ENCODE measurements at places on chromosomes 2 and 18. TPM values are rescaled to one million over a fixed set of nuclear protein-coding genes. Genes with fewer than 3 reads are reported as not detected.

DNA sequence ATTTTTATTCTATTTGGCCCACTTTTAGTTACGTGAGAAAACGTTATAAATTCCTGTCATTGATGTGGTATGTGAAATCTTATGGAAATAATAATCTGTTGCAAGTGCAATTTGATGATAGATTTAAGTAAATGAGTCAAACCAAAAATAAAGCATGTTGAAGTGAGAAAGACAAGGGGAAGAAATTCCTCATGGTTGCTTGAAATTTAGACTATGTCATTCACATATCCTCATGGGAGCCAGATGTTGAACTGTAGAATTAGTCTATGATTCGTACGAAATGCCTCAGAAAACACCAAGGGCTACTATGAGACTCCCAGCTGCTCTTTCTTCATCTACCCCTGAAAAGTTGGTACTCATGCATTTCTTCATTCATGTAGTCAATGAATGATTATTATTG lies 55.7 kb downstream of the KLHL14 start:
- no peak for DNase-seq

GRCh38 chr2:157538064-157538463 lies 90.6 kb downstream of the ACVR1C start:
- no peak for DNase-seq

GRCh38 chr2:172253190-172254052 lies 150.7 kb upstream of the DLX2 start:
- peak; percentile 69 for DNase-seq

- no peak for DNase-seq
These were observed 15.5 kb downstream of the CEP192 start for GRCh38 chr18:13006531-13007247.

GRCh38 chr18:69948919-69949537 lies 1.4 kb upstream of the CD226 start:
- DNase-seq: no peak

DNA sequence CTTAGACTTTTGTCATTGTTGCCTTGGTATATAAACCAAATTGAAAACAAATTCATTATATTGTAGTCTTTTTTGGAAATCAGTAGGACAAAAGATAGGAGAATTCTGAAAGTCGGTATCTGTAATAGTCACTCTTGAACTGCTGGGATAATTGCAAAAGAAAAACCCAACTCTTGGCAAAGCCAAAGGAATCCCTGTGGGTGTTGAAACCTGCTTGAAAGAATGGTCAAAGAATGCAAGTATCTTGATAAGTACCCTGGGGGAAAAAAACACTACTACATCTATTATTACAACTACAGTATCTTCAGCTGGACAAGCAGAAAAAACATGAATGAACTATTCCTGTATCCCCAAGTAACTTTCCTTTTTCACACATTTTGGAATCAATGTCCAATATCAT lies 7.3 kb upstream of the FAM237A start:
- DNase-seq: no peak

DNA sequence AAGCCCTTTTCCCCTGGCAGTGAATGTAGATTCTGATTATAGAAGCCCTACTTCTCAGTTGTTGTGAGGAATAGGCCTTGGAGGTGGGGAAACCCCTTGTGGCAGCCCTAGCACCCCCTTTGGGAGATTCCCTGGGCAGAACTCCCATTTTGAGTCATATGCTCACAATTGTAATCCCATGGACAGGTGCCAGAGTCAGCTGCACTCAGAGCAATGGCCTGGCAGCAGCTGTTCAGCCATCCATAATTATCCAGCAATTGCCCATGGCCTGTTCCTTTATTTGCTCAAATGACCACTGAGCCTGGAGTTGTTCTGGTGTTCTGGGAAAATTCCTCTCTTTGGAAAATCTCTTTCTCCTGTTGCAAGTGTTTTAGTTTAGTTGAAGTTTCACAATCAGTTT lies 71.7 kb downstream of the PTRHD1 start:
- no peak for DNase-seq

GRCh38 chr2:25337276-25337675 lies 4.4 kb downstream of the DNMT3A start:
- DNase-seq: no peak

- DNase-seq: no peak
These were observed 123.1 kb upstream of the PPP1CB start for GRCh38 chr2:28628506-28628905.

DNA sequence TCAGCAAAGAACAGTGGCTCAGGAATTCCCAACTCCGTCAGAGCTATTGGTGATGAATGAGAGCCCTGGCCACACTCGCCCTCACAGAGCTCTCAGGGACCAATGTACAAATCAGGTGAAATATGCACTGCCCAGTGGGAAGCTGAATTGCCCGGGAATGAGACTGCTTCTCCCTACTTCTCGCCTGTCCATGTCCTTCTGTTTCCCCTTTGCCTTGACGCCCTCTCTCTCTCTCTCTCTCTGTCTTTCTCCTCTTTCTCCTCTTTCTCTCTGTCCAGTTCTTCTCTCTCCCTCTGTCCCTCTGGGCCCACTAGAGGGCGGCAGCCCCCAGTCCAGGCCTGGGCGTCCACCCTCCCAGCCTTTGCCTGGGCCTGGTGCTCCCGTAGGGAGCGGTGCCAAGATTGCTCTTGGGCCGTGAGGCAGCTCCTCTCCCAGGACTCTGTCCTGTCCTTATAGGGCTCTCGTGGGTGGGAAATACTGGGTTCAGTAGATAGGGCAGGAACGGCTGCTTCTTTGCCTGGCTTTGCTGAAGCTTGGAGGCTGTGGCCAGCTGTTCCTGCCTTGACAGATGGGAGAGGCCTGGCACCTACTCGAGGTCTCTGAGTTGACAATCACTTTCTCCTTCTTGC lies 28.4 kb upstream of the PUM2 start:
- DNase-seq: peak; percentile 76

GRCh38 chr2:25559148-25559547 lies 114.2 kb downstream of the DTNB start:
- DNase-seq: no peak

DNA sequence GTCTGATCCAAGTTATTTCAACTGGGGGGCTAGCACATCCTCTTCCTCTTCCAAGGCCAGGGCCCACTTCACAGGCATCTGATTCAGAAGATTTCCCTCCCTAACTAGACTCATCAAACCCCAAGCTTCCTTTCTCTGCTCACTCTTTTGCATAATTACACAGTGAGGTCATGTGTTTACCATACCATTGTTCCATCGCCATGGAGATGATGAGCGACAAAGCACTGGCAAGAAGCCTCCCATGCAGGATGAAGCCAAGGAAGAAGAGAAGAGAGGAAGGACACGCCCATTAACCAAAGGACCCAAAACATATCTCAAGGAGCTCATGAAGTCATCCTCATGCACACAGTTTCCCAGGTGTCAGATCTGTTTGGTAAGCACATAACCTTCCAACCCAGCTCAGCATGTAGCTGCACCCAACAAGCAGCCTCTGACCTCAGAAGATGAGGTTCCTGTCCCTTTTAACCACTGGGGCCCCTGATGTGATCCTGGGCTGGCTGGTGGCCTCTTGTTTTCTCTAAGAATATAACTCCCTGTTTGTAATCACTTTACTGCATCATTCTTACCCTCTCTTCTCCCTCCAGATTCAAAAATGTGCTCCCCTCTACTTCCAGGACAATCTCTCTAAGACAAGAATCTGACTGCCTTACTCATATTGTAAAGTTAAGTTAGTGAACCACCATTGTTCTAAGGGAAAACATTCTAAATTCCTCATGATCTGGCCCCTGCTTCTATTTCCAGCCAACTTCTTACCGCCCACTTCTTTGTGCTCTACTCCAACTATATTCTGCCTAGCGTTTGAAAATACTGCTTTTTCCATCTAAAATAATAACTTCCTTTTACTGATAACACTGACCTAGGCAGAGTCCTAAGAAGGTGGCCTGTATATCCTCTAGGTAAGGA lies 190.1 kb downstream of the TTC32 start:
- peak; percentile 57 for DNase-seq

GRCh38 chr18:73043611-73044010 lies 175.8 kb upstream of the NETO1 start:
- DNase-seq: no peak

GRCh38 chr2:54247115-54247514 lies 8.9 kb downstream of the TSPYL6 start:
- no peak for DNase-seq

DNA sequence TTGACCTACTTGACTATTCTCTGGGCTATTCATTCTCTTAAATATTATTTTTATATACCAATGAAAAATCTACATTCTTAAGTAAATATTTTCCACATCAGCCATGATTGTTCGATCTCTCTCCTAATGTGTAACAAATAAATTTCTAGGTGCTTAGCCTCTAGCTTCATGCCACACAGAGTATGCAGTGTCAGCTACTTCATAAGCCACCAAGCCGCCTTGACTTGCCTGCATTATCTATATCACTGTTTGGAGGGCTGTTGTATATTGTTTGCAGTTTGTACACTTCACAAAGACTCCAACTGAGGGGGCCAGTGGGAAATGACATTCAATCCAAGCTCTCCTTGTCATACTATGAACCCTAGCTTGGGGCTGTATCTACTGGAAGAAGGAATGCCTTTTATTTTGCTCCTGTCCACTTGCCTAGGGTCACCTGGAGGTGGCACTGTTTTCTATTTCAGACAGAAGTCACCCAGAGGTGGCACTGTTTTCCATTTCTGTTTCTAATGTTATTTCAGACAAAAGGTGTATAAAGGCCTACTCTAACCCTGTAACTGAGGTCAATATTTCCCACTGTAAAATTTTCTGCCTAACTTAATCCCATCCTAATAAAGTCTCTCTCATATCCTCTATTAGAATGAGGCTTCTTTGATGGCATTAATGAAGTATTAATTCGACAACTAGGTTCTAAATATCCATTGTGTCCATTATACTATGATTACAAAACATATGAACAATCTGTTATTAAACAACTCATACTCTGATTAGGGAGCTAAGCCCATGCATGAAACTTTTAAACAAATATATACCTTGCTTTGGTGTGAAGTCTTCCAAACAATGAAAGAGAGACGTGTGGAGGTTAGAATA lies 36.4 kb downstream of the COL5A2 start:
- DNase-seq: no peak

GRCh38 chr18:58578835-58579560 lies 49.9 kb downstream of the ALPK2 start:
- DNase-seq: no peak

DNA sequence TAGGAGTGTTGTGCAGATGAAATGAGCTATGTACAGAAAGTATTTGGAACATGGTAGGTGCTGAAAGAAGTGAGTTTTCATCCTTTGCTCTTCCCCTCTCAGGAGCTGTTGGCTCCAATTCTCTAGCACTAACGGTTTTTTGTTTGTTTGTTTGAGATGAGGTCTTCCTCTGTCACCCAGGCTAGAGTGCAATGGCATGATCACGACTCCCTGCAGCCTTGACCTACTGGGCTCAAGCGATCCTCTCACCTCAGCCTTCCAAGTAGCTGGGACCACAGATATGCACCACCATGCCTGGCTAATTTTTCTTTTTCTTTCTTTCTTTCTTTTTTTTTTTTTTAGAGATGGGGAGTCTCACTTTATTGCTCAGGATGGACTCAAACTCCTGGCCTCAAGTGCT lies 12.8 kb downstream of the ABCG5 start:
- DNase-seq: no peak

- no peak for DNase-seq
These were observed 345.2 kb upstream of the RND3 start for GRCh38 chr2:150832686-150833085.

DNA sequence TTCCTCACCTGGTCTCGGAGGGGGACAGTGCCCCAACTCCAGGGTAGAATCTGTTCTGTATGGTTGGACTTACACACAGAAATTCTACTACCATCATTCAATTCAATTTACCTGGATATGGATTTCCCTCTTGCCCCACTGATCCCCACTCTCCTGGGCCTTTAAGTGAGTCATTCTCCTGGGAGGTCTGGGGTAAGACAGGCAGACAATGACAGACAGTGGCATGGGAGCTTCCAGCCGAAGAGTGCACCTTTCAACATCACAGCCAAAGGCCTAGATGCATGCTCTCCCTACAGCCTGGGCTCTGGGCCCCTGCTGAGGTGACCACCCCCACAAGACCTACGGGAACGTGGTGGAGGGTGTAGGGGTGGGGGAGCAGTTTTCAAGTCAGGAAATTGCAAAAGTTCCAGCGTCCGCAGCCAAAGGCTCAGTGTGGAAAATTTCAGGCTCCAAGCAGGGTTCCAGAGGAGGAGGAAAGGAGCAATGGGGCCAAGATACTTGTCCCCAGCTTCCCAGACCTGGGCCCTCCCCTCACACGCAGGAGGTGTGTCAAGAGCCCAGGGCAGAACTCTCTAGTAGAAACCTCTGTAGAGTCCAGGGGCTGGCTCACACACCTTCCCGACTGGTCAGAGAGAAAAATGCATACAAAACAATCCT lies 296.4 kb downstream of the CYP26B1 start:
- no peak for DNase-seq

DNA sequence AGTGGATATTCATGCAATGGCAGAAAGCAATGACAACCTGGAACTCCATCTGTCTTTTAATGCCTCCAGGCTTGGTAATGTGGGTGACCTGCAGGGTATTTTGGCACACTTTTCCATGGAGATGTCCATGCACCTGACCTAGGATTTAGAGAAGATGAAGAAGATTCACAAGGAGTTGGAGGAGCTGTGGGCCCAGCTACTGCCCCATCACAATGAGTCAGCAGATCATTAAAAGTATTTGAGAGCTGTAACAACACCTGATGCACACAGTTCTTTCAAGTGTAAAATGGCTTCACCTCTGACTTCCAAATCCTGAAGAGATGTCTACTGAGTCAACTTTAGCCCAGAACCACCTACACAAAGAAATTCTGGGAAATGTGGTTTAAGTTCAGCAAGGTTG lies 22.1 kb upstream of the OSR1 start:
- DNase-seq: no peak

DNA sequence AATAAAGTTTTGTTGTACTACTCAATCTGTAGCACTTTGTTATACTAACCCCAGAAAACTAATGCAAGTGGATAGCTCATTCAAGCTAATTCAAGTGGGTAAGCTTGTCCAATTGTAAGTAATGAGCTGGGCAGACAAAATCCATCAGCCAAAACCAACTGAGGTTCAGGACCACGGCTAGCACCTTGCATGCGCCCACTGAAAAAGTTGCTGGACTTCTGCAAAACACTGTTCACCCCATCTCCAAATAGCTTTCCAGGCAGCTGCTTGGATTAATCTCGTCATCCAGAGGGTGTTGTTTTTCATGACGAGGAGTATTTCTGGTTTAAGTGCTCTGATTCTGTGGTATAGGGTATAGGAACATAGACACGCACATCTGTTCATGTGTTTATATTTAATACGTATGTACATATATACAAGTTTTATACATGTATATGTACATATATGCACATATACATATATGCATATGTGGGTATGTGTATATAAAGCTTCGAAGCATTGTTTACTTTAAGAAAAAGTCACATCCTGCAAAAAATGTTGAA lies 307.5 kb downstream of the GALR1 start:
- no peak for DNase-seq

Gene UGT1A9
- not detected for total RNA-seq

Gene OR6B2
- total RNA-seq: not detected

Gene AQP12A
- not detected for total RNA-seq

Gene KCNK3
- 2.3 TPM for total RNA-seq

Gene WDR43
- 64.5 TPM for total RNA-seq

Gene RNMT
- 23.9 TPM for total RNA-seq

Gene OTOS
- not detected for total RNA-seq

Gene CFAP65
- not detected for total RNA-seq
